ENCODE measurements at places on chromosomes 1 and 21. TPM values are rescaled to one million over a fixed set of nuclear protein-coding genes. Genes with fewer than 3 reads are reported as not detected.

CHD5 gene
- total RNA-seq: 0.61 TPM

GUCA2B gene
- total RNA-seq: not detected

CYP4A22 gene
- total RNA-seq: not detected

CYP4A11 gene
- total RNA-seq: not detected

TRIM17 gene
- 1.9 TPM for total RNA-seq

KIF26B gene
- total RNA-seq: 0.16 TPM

L1TD1 gene
- total RNA-seq: not detected

SPAG17 gene
- not detected for total RNA-seq

ETV3L gene
- not detected for total RNA-seq

RGS7 gene
- total RNA-seq: not detected
